ENCODE measurements at places on chromosomes 16 and 17.
A peak's percentile ranks its signal among the peaks of the same experiment; 100 is the strongest.

GRCh38 chr16:74865922-74866598 is 91.4 kb upstream of the FA2H start:
- no peak for DNase-seq

DNA sequence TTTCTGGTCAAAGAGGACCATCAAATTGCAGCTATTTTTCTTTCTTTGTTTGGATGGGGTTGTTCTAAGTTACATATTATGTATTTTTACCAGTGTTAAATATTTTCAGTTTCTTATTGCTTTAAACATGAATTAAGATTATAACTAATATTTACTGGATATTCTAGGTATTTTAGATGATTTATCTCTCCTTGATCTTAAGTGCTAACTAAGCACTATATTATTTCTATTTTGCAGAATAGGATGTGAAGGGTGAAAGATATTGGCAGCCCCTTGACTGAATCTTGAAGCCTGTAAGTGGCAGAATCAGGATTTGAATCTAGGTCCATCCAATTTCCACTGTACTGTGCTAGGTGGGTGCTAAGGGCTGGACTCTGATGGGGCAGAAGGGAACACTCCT is 307.3 kb upstream of the CCL2 start:
- DNase-seq, result no peak

DNA sequence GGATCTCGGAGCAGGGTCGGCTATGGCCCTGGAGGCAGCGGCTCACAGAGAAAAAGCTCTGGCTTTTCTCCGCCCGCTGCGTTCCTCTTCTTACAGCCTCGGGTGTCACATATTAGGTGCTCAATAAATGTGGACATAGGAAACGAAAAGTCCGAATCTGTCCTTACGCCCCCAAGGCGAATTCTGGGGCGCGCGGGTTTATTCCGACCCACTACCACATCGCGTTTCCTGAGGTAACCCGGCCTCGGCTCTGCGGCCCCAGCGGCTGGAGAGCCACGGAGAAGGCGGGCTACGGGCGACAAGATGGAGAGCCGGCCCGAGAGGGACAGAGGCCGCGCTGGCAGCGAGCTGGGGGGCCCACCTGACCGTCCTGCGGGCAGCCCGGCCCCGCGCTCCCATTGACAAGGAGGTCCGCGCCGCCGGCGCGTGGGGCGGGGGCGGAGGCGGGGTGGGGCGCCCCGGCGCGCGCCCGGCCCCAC is 573 bp upstream of the GNAO1 start:
- no peak for DNase-seq

DNA sequence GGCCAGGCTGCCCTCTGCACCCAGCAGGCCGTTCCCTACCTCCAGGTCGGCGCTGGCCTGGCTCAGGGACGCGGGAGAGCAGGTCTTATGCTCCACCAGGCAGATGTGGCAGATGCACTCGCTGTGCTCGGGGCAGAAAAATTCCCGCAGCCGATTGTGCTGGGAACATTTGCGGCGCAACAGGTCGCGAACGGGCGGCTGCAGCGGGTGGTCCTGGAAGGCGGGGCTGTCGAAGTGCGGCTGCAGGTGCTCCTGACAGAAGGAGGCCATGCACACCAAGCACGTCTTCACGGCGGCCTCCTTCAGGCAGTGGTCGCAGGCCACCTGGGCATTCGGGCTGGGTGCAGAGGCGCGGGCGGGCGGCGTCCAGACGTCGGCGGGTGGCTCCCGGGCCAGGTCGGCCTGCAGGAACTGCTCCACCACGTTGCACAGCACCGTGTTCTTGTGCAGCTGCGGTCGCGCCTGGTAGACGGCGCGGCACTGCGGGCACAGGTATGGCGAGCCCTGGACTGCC is 439 bp downstream of the TRIM25 start:
- DNase-seq, result no peak

- no peak for DNase-seq
Observed at GRCh38 chr16:85486256-85486915, 126.7 kb upstream of the GSE1 start.

DNA sequence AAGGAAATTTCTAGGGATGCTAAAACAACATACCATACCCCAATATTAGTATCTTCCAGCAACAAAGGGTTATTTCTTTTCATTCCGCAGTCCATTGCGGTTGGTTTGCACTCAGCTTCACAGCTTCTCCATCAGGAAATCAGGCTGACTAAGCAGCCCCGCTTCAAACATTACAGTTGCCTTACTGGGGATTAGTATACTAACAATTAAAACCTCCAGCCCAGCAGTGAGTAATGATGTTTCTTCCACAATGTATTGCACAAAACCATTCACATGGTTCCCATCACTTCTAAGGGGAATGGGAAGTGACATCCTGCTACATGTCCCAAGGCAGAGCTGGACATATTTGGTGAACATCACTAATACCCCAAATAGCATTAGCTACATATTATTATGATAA is 1384.9 kb downstream of the CDH8 start:
- DNase-seq, result no peak

- DNase-seq, result no peak
Observed at GRCh38 chr16:8187782-8188372, 402.4 kb downstream of the TMEM114 start.

GRCh38 chr17:2177235-2177811 is 122.4 kb downstream of the HIC1 start:
- no peak for DNase-seq

DNA sequence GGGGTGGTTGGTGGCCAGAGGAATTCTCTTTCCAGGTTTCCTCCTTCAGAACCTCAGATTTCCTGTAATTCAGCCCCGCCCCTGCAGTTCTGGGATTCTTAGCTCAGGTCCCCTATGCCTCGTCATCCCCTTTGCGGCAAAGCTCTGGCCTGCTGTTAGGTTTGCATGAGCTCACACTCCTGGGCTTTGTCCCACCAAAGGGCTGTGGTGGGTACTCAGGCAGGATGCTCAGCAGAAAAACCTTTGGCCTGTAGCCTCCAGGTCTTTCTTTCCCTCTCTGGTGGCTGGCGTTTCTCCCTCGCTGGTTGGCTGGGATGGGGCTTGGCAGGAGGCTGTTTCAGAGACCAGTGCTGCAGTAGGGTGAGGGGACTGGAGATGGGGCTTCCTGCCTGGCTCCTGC is 9.6 kb upstream of the PLEKHG4 start:
- DNase-seq, result no peak

GRCh38 chr17:80892900-80893603 is 98.6 kb upstream of the CHMP6 start:
- DNase-seq, result peak; percentile 38

GRCh38 chr16:89847051-89847939 is 19.0 kb downstream of the SPIRE2 start:
- no peak for DNase-seq

GRCh38 chr17:4492721-4493561 is 5.7 kb upstream of the SPNS2 start:
- peak; percentile 58 for DNase-seq

DNA sequence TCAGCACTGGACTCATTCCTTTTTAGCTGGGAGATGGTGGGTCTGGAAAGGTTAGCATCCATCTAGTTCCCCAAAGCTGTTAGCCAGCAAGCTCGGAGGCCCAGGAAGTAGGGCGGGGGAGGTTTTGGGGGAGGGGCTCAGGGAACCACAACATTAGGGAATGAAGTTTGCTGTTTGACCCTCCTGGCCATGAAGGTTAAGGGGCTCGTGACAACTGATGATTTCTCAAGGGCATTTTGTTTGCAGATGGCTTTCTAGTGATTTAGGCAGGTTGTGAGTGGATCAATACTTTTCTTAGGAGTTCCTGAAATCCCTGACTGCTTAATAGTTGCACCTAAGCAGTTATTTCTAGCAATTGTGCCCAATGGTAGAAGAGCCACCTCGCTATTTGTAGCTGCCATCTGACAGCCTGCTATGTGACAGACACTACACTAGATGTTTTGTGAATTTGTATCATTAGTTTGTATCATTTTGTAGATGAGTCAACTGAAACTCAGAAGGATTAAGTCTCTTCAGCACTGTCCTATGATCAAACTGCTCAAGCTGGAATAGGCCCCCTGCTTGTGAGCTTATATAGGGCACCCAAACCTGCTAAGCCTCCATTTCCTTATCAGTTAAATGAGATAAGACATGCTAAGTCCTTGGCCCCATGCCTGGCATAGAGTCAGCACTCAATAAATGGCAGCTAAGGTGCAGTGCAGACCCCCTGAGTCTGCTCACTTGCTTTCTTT is 146.4 kb downstream of the IRX3 start:
- DNase-seq, result no peak

DNA sequence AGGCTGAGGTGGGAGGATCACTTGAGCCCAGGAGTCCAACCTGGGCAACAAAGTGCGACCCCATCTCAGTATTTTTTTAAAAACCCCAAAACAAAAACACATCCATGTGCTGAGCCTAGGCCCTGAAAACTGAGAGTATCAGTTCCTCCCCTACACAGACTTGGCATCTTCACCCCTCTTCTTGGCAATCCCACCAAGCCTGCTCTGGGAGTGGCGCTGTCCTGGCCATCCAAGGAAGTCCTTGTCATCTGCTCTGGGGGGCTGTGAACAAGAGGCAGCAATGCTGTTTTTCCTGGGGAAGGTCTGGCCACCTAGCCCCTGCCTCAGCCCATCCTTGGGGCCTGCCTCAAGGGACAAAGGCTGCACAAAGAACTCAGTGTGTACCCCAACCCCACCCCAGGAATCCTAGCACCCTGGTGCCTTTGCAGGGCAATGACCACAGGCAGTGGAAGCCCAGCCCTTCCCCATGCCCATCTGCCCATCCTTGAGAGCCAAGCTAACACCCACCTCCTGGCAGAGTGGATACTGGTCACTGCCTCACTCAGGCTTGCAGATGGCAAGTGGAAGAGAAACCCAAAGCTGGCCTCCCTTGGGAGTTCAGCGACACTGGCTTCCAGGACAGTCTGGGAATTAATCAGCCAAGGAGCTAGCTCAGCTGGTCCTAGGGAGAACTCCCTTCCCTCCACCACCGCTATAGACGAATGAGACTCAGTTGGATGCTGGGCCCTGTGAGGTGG is 14.8 kb upstream of the GFOD2 start:
- no peak for DNase-seq

- no peak for DNase-seq
Observed at GRCh38 chr17:49576917-49577649, 1.4 kb downstream of the NXPH3 start.

DNA sequence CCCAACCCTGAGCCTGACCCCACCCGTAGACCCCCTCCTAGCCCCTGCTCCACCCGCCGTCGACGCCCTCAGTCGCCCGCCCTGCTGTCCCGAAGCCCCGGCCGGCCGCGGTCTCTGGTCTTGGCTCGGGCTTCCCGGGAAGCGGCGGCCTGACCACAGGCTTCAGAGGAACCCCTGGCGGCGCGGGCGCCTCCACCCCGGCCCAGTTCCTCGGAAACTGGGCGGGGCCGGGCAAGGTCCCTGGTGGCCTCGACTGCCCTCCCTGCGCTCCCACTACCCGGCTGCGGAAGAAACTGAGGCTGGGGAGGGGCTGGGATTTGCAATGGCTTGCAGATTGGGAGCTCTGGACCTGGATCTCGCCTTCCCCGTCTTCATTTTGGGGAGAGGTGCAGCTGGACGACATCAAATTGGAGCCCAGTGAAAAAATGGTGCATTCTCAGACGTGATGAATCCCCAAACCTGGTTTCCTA is 692 bp upstream of the SOCS1 start:
- DNase-seq, result peak; percentile 27

DNA sequence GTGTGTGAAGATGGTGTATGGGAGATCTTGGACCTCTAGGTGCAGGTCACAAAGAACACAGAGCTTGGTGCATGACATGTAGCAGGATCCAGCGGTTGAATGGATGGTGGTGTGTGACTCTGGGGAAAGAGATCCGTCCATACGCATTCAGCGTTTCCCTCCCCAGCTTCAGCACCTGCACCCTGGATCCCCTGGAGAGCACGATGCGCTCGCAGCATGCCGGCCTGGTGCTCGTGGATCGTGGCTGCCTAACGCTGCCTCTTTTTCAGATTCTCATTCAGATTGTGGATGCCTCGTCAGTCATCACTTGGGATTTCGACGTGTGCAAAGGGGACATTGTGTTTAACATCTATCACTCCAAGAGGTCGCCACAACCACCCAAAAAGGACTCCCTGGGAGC is 70.9 kb downstream of the SEC14L1 start:
- no peak for DNase-seq

- DNase-seq, result no peak
Observed at GRCh38 chr16:73365016-73365551, 317.2 kb upstream of the ZFHX3 start.

DNA sequence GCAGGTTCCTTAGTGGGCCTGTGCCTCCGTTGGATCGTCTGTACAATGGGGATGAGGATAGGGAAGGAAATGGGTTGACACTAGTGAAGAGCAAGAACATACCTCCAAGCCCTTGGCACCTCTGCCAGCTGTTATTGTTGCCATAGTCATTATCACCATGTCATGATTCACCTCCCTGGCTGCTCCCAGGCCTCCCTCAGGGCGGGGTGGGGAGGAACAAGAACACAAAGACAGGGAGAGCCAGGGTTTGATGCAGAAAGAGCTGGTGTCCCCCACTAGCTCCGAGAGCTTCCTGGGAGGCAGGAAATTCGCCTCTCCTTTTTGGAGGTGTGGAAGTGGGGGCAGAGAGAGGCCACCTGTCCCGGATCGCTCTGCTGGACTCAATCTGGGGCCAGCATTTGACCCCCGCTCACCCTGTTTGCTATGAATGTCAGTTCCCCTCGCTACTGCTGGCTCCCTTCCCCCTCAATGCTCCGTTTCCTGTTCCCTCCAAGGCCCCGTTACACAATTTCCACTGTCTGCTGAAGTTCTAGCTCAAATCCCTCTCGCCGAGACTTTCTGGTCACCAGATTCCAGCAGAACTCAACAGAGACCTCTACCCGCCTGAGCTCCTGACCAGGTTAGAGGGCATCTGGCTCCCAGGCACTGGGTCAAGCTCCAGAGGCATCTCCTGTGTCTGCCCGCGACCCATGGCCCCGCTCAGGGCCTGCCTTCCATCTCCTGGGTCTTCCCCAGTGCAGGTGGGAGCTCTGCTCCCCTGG is 9.1 kb downstream of the TIMP2 start:
- no peak for DNase-seq

DNA sequence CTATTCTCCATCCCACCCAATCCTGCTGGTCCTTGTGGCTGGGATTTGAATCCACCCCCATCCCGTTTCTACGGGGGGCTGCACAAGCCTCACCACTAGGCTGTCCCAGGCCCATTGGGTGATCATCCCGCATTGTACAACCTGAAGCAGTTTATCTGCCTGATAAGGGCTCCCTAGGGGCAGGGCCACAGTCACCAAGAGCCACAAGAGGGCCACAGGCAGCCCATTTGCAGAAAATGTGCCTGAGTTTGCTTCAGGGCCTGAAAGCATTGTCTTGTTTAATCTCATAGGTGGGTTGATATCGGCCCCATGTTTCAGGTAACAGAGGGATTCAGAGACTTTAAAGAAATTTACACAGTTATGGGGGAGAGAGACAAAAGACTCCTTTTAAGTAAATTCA is 245.0 kb downstream of the CPPED1 start:
- no peak for DNase-seq

DNA sequence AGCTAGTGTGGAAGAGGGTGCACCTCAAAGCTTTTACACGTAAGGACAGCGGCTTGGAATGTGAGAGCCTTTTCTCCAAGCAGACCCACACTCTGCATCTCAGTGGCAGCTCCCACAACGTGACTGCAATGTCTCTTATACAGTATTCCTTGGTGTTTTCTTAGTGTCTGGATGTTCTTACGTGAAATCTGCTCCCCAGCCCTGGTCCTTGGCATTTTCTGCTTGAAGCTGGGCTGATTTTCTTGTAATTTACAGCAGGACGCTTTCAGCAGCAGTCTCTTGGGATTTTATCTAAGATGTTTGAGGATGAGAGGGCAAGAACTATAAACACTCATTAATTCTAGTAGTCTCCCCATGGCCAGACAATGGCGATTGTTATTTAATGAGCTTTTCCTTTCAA is 12.1 kb upstream of the POLR3E start:
- DNase-seq, result no peak

GRCh38 chr17:17411692-17412091 is 65.1 kb upstream of the MED9 start:
- DNase-seq, result no peak

- DNase-seq, result no peak
Observed at GRCh38 chr17:82595893-82596292, 52.4 kb downstream of the WDR45B start.
